ENCODE measurements at places on chromosomes 11 and 22. TPM values are rescaled to one million over a fixed set of nuclear protein-coding genes. Genes with fewer than 3 reads are reported as not detected.

SNX15 gene
- 11.5 TPM for total RNA-seq

PARVG gene
- 39.9 TPM for total RNA-seq

LRRC74B gene
- not detected for total RNA-seq

NOX4 gene
- total RNA-seq = not detected

CARD18 gene
- not detected for total RNA-seq

KCNJ1 gene
- total RNA-seq = not detected

RIMBP3B gene
- total RNA-seq = not detected

POU2AF2 gene
- total RNA-seq = not detected

TMEM86A gene
- 0.38 TPM for total RNA-seq

CREB3L1 gene
- 0.27 TPM for total RNA-seq

TREH gene
- not detected for total RNA-seq

KLHDC7B gene
- total RNA-seq = 5.4 TPM

FOLR1 gene
- 0.20 TPM for total RNA-seq

LINC01488 gene
- total RNA-seq = not detected

RHOD gene
- 1.1 TPM for total RNA-seq

HPX gene
- 0.71 TPM for total RNA-seq

CASP5 gene
- total RNA-seq = not detected

PSMC3 gene
- total RNA-seq = 300 TPM

GRCh38 chr11:48091426-48092102 lies 111.2 kb downstream of the PTPRJ start:
- DNase-seq = no peak

DNA sequence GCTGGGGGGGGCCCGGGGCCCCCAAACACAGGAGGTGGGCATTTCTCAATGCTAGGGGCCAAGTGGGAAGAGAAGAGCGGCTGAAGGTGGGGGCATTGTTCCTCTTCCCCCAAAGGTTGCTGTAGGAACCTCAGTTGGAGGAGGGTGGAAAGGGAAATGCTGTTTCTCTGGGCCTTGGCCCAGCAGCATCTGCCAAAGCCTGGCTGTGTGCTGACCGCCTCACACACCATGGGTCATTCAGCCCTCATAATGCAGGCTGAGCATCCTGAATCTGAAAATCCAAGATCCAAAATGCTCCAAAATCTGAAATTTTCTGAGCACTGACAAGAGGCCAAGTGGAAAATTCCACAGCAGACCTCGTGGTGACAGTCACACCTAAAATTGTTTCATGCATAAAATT lies 49.0 kb upstream of the BID start:
- DNase-seq = no peak

DNA sequence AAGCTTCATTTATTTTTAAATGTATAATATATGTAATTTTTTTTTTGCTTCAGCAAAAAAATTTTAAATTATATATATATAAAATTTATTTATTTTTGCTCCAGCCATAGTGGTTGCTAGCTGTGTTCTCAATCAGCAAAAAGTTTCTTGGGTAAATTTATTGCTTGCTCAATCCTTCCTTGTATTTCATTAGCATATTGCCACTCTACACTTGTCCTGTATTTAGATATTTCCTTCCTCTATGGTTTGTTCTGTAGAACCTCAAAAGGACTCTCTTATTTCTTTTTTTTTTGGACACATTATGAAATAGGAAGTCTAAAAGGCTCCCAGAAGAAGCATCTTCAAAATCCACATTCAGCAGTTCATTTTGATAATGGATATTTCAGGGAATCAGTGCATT lies 2.3 kb downstream of the PTPRJ start:
- no peak for DNase-seq

DNA sequence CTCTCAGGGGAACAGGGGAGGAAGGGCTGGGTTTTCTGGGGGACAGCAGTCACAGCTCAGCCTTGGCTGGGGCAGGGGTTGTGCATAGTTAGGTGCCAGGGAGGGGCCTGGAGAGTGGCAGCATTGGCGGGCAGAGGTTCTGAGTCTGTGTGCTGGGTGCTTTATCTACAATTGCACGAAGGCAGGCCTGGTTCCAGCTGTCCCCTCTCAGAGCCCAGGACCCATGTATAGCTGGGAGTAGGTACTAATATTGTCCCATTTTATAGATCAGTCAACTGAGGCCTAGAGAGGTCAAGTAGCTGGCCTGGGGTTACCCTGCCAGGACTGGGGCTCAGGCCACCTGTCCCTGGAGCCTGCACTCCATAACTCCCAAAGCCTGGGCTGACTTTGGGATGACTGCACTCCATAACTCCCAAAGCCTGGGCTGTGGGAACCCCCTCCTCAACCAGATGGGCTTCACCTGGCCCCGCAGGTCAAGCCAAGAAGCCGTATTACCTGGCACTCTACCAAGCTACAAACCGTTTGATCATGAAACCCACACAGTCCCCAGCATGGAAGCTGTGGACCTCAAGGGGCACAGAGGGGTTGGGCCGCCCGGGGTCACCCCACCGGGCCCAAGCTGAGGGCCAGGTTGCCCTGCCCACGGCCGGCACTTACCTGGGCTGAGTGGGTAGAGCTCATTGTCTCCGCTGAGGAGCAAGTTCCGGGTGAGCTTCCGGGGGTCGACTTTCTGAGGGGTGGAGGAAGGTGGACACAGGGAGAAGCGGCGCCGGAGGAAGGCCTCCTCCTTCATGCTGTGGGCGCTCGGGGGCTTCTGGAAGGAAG lies 36.5 kb downstream of the OSBPL5 start:
- DNase-seq = no peak

DNA sequence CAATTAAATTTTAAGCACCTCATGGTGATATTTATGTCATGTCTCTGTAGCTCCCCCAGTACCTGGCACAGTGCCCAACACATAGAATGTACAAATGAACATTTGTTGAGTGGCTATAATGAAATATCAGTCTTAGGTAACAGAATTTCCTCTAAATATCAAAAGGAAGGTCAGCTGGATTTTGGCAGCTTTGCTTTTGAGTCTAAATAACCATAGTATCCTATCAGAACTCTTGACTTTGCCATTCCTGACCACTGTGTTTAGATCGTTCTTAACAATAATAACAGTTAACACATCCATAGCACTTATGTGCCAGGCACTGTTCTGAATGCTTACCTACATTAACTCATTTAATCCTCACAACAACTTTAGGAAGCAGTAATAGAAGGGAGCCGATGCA lies 26.6 kb downstream of the TMEM123 start:
- no peak for DNase-seq

GRCh38 chr22:37427135-37427710 lies at the start of gene ELFN2:
ELFN2 (minus strand) TSS chr22:37427479; CDS start chr22:37375534, 51,945 bp downstream.
- DNase-seq = no peak

- DNase-seq = no peak
Measured at GRCh38 chr11:44865866-44866272, 84.8 kb downstream of the TP53I11 start.

GRCh38 chr22:43006753-43007152 lies 8.2 kb downstream of the PACSIN2 start:
- no peak for DNase-seq

DNA sequence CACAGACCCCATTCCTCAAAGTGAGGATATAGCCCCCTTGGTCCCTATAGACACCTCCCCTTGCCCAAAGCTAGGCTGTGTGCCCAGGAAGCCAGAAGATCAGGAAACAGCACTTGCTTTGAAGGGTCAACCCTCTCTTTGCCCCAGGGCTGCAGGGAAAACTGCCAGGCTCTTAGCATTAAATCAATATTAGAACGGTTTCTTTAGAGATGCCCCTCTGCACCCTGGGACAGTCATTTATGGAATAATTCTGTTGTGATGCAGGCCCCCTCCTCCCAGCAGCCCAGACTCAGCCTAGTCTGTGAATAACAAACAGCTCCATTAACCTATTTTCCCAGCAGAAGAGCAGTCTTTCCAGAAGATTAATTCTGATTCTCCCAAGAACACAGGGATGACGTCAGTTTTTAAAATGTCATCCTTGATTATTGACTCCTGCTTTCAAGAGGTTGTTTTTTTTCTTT lies 11.6 kb upstream of the CAPN5 start:
- no peak for DNase-seq

DNA sequence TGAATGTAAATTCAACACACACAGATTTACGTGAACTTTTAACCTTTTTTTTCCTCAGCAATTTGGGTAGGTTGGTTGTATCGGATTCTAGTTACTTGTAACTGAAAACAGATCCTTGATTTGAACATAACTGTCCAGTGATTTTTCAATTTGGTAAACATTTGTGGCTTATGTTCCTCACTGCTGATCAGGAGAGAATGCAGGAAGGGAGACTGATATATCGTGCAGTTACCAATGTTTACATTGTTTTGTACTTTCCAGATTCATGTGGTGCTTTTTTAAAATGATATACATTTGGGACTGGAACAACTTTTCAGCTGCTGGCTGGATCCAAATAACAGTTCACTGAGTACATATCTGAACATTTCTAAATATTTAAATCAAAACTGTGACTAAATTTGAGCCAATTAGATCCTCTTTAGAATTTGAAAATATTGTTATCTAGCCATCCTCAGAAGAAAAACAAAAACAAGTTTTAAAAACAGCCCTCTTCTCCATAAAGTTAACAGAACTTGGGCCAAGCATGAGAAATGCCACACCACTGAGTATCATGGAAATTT lies 84.3 kb upstream of the MTMR2 start:
- no peak for DNase-seq

GRCh38 chr11:91755951-91756707 lies 468.5 kb upstream of the FAT3 start:
- DNase-seq = no peak

GRCh38 chr11:94727819-94728218 lies 40.3 kb upstream of the AMOTL1 start:
- DNase-seq = no peak

DNA sequence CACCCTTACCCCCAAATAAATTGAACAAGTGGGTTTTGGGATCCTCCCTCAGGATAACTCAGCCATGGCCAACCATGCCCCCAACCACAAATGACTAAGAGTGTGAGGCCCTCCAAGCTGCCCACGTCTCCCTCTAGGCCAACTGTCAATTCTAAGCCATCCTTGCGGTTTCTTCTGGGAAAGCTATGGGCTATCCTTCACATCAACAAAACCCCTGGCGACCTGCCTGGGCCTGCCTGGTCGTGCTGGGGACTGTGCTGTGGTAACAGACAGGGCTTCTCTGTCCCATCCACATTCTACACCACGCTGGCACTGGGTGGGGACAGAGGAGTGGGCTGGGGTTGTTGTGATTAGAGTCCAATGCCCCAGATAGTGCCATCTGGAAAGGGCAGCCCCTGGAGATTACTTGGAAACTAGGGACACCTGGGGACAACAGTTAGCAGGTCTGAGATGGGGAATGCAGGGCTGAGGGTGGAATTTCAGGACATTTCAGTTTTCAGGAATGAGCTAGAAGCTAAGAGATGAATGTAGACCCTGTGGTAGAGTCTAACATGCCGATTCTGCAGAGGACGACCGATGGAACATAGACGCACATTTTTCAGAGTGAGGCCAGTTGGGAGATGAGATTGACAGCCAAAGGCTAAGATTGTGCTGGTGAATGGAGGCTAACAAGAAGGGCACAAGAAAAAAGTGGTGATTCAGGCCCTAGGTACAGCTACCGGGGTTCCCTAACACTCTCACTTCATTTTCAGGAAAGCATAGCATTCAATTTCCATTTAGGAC lies 131.9 kb downstream of the RASSF10 start:
- no peak for DNase-seq

DNA sequence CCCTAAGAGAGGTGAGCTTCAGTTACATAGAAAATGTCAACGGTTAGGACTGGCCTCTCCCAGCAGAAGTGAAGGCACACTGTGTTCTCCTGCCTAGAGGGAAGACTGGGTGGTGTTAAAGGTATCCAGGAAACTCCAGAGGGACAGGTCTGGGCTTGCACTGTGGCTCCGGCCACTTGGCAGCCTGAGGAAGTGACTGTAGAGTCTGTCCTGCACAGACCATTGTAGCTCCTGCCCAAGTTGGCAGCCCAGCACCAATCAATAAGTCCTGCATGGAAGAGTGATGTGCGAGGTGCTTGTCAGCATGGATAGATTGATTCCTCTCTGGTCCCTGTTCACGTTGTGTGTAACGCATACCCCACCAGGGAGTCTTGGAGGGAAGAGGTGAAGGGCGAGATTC lies 284.8 kb downstream of the TENM4 start:
- DNase-seq = no peak

- no peak for DNase-seq
Measured at GRCh38 chr11:71163371-71163770, 89.0 kb downstream of the SHANK2 start.

GRCh38 chr11:68040957-68041591 lies 2.2 kb downstream of the TCIRG1 start:
- no peak for DNase-seq

GRCh38 chr22:30195245-30196140 lies 51.1 kb downstream of the LIF start:
- DNase-seq = no peak

- DNase-seq = no peak
Measured at GRCh38 chr11:1506981-1507380, 20.4 kb upstream of the MOB2 start.

- DNase-seq = no peak
Measured at GRCh38 chr11:5809905-5810795, 1.4 kb downstream of the OR52N2 start.

- DNase-seq = no peak
Measured at GRCh38 chr11:114092953-114093352, 33.4 kb downstream of the ZBTB16 start.

DNA sequence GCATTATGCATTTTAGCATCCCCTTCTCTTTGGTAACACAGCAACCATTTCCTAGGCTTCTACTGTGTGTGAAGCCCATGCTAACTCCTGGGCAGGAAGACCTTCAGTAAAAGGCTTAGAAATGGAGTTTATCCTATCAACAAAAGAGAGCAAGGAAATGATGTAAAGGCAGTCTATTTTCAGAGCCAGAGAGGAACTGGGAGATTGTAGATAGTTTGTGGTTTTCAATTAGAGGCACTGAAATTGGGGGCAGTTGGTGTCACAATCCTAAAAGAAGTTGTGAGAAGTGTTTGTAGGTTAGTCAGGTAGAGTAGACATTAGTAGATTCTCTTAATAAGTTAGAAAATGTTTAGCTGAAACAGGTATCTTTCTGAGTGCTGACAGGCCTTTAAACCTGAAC lies 7.1 kb downstream of the ACAD8 start:
- no peak for DNase-seq

GRCh38 chr11:115710426-115710825 lies 206.2 kb upstream of the CADM1 start:
- no peak for DNase-seq

DNA sequence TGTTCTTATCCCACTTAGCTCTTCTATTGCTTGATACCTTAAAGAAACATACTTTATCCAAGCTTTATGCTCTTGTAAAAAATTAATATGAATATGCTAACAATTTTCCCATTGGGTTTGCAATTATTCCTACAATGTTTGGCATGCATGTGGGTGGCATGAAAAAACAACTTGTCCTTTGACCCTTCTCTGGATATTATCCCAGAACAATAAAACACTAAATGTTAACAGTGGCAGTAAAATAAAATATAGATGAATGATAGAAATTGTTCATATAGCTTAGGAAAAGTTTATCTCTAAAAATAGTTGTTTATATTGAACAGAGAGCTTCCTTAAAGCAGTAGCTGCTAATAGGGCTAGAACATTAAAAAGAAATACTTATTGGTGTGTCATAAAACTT lies 860.5 kb upstream of the LRRC4C start:
- no peak for DNase-seq

GRCh38 chr22:38531251-38531938 lies 25.3 kb upstream of the DDX17 start:
- no peak for DNase-seq

GRCh38 chr11:61918938-61919704 lies 1.8 kb upstream of the RAB3IL1 start:
- no peak for DNase-seq

GRCh38 chr11:2801711-2802388 lies 83.7 kb downstream of the CDKN1C start:
- peak; percentile 4 for DNase-seq

- DNase-seq = no peak
Measured at GRCh38 chr22:30928401-30928800, 40.2 kb downstream of the MORC2 start.

GRCh38 chr11:115462004-115462541 lies 42.1 kb downstream of the CADM1 start:
- no peak for DNase-seq
